BJ (cell line): ENCODE measurements at places on chromosomes 1 and 21.

GRCh38 chr1:183634429-183635065, 1.0 kb downstream of the ARPC5 start:
- DNase-seq = no peak

GRCh38 chr21:35738347-35738961, 321.9 kb downstream of the SETD4 start:
- no peak for DNase-seq

GRCh38 chr1:247088967-247089366, 10.4 kb upstream of the ZNF670 start:
- DNase-seq = no peak

DNA sequence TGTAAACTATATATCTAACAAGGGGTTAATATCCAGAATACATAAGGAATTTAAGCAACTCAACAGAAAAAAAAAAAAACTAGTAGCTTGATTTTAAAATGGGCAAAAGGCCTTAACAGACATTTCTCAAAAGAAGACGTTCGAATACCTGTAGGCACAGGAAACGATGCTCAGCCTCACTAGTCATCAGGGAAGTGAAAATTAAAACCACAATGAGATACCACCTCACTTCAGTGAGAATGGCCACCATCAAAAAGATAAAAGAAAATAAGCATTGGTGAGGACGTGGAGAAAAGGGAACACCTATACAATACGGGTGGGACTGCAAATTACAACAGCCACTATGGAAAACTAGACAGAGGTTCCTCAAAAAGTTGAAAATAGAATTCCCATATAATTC, 37.3 kb downstream of the NPHP4 start:
- no peak for DNase-seq

DNA sequence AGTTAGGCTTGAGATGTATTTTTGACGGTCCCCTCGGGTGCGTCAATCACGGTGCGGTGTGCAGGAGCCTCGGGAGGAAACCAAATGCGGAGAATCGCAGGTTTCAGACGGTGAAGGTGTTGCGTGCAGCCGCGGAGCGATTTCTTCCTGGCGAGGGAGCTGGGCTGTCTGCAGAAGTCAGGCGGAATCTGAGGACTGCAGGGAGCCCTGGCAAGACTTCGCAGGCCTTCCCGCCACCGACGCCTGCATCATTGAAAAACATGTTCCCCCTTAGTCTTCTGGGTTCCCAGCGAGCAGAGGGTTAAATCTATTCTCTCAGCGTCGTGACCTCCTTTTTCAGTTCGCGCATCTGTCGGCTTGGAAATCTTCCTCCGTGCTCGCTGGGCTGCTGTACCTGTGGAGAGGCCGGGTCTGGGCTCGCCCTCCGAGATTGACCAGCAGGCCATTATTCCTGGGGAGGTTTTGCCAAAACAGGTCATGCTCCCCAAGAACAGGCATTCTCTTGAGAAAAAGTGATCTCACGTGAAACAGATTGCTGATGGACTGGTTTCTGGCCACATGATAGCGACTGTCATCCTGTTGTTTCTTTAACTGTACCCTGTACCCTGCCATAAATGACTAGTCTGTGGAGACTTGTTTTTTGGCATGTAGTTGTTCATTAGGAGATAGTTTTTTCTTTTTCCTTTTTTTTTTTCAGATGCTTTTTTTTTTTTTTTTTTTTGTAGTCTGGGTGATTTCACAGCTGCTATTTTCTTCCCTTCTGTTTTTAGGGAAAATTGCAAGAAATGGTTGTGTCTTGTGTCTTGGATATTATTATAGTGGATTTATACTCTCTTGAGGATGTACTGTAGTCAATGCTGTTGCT, 894 bp downstream of the EPB41 start:
- no peak for DNase-seq

- DNase-seq = no peak
Observed at GRCh38 chr1:172960019-172960418, 90.7 kb downstream of the TNFSF18 start.

GRCh38 chr1:205571747-205572146, 60.1 kb downstream of the ELK4 start:
- no peak for DNase-seq

- no peak for DNase-seq
Observed at GRCh38 chr1:231964241-231964640, 337.7 kb downstream of the DISC1 start.

DNA sequence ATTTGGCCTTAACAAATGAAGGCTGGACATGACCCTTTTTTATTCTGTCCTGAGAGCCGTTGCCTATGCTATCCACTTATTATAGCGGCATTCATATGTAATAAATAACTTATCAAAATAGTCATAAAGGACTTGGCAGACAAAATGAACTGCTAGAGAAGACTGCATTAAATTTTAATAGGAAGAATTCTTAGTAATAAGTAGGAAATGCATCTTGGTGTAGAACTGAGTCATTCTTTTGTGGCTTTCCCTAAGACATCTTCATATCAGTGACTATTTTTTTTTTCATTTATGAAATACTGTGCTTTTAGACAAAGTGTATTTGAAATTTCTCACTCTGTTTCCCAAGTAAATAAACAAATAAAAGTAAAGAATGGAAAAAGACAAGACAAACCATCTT, 45.6 kb downstream of the PBX1 start:
- DNase-seq = no peak

DNA sequence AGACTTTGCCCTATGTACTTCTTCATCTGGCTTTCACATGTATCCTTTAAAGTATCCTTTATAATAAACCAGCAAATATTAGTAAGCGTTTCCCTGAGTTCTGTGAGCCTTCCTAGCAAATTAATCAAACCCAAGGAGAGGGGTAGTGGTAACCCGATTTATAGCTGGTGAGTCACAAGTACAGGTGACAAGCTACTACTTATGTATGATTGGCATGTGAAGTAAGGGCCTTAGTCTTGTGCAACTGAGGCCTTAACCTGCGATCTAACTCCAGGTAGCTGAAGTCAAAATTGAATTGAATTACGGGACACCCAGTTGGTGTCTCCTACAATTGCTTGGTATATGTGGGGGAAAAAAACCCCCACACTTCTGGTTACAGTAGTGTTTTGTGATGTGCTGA, 26.0 kb downstream of the SLC16A1 start:
- DNase-seq = no peak
